ENCODE measurements at places on chromosomes 12 and 14.
A peak's percentile ranks its signal among the peaks of the same experiment; 100 is the strongest.

GRCh38 chr14:52283099-52283498 lies 15.6 kb downstream of the PTGDR start:
- DNase-seq, result no peak

DNA sequence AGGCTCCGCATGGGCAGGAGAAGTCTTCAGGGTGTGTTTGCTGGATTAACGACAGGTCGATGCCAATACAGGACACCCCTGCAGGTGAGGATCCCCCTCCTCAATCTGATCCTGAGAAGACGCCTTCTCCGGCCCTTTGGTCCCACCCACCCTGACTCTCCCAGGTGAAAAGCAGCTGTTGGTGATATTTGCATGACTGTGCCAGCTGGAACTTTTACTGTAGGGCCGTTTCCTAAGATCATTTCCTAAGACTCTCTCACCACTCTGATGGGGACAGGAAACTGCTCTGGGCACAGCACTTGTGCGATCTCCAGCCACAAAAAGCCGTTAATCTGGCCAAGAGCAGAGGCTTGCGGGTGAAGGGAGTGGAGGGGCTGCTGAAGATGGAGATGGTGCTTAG lies 16.8 kb upstream of the EIF5 start:
- no peak for DNase-seq

- peak; percentile 82 for DNase-seq
These were observed 297.5 kb upstream of the SLC16A7 start for GRCh38 chr12:59298296-59298695.

GRCh38 chr14:65414961-65415589 lies 2.5 kb downstream of the FUT8 start:
- DNase-seq, result peak; percentile 63

All from NCI-H69 (cell line).